ENCODE measurements at places on chromosomes 6 and 20.
A peak's percentile ranks its signal among the peaks of the same experiment; 100 is the strongest.

DNA sequence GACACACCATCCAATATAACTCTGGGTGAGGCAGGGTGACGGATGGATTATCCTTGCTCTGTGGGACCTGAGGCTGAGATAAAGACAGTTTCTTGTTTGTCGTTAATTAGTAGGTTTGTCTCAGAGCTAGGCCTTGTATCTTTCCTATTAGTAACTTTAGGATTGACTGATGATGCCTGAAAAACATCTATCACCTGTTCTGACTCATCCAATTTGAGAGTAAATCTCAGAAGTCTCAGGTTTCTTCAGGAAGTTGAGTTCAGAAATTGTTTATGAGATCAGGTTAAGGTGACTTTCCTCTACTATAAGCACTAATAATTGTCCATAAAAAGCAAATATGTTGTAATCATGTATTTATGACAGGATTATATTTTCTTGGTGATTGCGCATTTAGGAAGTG lies 129.5 kb upstream of the SUPT3H start:
- no peak for DNase-seq

- DNase-seq, result no peak
Observed at GRCh38 chr20:44518248-44518647, 3.6 kb downstream of the SERINC3 start.

DNA sequence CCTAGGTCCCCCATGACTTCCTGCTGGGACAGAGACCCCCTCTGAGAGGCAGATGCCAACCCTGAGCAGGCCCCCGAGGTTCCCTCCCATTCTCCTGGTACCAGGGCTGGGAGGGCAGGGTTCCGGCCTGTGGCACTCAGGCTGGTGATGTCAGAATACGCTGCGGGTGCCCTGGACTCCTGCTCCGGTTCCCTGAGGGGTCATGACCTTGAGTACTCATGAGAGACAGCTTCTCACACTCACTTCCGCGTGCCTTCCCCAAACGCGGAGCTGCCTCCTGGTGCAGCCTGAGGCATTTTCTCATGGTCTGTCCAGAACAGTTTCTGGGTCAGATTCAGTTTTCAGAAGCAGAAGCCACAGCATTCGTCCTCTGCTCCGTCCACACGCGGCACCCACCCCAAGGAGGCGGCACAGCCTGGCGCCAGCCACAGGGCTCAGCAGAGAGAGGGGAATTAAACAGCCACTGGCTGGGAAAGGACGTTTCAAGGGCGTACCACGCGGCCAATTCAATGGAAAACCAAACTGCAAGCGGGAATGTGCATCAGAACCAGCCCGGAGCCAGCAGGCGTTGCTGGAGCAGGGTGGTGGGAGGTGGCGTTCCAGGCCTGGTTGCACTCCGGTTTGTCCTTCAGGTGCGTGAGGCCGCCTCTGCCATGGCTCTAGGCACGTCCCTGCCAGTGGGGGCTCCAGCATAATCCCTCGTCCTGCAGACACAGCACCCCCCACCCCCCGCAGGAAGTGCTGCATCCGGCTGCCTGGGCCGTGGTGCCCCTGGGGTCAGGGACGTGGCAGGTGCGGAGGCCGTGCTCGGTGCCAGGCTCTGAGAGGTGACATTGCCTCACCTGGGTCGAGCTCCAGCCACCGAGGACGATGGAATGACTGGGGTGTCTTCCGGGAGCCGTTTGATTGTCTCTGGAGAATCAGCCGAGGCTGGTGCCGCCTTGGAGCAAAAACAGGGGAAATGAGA lies 58.3 kb upstream of the BHLHE23 start:
- DNase-seq, result no peak

GRCh38 chr20:61328911-61329558 lies 77.0 kb downstream of the CDH4 start:
- DNase-seq, result no peak

DNA sequence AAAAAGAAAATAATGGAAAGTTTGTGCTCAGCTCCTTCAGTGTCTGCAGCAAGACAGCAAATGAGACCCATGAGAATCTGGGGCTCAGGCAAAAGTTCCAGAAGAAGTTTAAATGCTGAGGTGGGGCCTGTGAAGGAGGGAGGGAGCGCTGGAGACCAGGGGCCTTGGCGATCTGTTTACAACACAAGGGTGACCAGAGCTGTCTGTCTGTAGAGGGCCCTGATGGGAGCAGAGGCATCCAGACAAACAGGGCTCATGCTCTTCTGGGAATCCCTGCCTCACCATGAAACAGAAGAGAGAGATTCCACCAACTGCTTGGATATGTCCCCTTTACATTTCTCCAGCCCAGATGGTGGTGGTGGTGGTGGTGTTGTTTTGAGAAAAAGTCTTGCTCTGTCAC lies 79.3 kb upstream of the SHLD1 start:
- no peak for DNase-seq

DNA sequence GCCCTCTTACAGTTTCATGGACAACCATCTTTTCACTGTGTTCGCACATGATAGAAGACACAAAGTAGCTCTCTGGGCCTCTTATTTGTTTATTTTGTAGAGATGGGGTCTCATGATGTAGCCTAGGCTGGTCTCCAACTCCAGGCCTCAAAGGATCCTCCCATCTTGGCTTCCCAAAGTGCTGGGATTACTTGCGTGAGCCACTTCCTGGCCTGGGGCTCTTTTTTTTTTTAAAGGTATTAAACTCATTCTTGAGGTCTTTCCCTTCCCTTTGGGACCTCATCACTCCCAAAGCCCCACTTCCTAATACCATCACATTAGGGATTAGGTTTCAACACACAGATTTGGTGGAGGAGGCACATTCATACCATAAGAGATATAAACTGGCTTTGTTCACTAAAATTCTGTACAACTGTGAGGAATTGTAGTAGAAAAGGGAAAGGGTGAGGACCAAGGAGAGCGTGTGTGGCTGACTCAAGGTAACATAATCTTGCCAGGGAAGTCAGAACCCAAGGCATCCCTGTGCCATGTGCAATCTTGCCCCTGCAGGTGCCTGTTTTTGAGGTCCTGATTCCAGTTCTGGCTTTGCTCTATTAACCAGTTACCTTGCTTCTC lies 45.5 kb downstream of the EIF2S2 start:
- DNase-seq, result no peak

DNA sequence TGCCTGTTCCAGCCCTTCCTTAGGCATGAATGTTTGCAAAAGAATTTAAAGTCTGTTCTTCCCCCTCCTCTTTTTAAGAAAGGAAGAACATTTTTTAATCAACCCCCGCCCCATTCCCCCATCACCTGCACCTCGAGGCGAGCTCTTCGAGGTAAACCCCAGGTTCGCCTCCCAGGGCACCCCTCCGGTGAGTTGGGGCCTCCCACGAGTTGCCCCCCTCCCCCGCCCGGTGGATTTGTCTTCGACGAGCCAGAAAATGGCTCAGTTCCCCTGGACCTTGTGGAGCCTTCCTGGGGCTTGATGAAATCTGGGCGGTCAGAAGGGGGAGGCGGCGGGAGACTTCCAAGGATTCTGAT lies 256 bp upstream of the OVOL2 start:
- DNase-seq, result no peak

- DNase-seq, result no peak
Observed at GRCh38 chr20:10741060-10741459, 67.3 kb upstream of the JAG1 start.

- no peak for DNase-seq
Observed at GRCh38 chr6:80872199-80872950, 765.9 kb downstream of the BCKDHB start.

- DNase-seq, result no peak
Observed at GRCh38 chr20:43901296-43901695, 13.4 kb upstream of the TOX2 start.

- no peak for DNase-seq
Observed at GRCh38 chr6:42010185-42010891, 40.0 kb upstream of the TAF8 start.

GRCh38 chr20:37345339-37346235 lies at the start of gene SRC:
TSS of gene SRC (plus strand) at chr20:37346140. CDS start at chr20:37384154, 38,014 bp downstream.
- peak; percentile 31 for DNase-seq

- DNase-seq, result no peak
Observed at GRCh38 chr20:50285376-50286173, 94.9 kb downstream of the CEBPB start.

GRCh38 chr6:33850869-33851541 lies 47.2 kb upstream of the MLN start:
- no peak for DNase-seq

DNA sequence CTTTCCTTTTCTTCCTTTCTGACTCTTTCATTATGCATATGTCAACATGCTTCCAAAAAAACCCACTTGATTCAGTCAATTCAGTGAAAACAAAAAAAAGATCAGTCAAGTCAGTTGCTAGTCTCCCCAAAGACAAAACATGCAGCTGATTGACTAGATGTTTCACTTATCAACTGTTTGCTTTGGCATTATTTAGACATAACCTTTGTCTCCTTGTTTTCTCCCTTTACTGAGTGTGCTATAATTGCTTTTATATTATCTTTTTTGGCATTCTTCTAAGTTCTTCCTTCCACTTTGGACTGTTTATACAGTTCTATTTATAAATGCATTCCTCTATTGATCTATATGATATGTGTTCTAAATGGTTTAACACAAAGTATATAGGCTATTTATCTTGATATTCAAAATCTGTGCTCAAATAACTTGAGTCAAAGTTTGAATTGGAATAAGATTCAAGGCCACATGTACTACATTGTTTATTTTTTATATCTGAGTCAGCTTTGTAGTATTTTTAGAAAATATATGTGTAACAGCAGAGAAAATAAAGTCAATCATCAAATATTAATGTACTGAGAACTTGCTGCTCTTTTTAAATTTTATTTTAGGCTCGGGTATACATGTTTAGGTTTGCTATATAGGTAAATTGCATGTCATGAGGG lies 260.5 kb downstream of the CENPW start:
- no peak for DNase-seq

DNA sequence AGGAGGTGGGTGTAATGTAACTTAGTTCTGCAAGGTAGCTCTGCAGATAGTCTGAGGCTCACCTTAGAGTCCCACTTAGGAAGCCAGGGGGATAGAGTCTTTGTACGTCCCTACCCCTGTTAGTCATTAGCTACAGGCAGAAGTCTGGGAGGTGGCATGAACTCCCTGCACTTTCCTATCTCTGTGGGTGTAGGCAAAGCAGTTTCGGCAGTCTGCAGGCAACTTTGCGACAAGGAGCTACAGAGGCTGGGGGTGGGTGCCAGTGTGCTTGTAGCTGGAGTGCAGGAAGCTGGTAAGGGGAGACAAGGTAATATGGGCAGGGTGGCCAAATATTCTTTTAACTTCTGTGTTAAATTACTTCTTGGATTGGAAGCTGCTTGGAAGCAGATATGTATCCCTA lies 45.7 kb downstream of the NKAIN2 start:
- DNase-seq, result no peak

DNA sequence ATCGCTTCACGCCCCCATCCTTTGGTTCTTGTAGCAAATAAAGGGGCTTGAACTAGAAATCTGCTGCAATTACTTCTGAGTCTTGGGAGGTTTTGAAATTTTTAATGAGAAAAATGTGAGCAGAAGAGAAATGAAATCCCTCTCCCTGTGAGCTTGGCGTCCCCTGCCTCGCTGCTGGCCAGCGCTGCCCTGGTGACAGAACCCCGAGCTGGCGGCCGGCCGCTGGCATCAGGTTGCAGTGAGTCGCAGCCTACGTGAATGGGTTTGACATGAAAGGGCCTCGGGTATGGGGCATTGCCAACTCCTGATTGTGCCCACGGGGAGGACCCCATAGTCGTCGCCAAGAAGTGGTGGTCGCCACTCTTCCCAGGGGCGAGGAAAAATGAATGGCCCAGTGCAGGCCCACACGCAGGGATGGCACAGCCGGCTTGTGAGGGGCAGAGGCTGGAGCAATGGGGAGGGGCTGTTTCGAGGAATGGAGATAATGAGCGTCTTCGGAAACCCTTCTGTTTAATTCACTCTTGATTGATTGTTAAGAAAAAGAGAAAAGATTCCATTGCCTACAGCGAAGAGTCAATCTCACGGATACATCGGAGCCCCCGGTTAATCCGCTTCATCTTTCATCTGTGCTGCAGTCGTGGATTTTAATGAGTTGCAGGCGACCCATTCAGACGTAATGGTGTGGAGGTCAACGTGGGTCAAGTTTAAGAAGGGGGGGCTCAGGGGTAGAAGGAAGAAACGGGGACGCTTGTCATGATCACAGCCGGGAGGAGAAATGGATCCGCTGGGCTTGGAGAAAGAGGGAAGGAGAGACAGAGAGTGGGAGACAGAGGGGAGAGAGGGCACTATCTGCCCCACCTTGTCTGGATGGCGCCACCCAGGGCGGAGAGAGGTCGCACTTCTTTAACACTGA lies 380.1 kb downstream of the THBS2 start:
- no peak for DNase-seq

DNA sequence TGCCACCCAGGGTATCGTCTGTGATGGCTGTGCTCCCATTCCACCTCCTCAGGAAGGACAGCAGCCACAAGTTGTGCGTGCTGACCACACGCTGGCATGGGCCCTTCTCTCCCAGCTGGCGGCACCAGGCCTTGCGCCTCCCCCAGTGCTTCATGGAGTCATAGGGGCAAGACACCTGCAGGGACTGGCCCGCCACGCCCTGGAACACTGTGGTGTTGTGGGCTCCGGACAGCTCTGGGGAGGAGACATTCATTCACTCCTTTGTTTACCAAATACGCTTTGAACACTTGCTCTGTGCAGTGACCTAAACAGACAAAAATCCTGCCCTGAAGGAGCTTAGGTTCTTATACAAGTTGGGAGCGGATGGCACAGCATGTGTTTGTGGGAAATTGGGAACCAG lies 1.5 kb downstream of the TREM2 start:
- no peak for DNase-seq

DNA sequence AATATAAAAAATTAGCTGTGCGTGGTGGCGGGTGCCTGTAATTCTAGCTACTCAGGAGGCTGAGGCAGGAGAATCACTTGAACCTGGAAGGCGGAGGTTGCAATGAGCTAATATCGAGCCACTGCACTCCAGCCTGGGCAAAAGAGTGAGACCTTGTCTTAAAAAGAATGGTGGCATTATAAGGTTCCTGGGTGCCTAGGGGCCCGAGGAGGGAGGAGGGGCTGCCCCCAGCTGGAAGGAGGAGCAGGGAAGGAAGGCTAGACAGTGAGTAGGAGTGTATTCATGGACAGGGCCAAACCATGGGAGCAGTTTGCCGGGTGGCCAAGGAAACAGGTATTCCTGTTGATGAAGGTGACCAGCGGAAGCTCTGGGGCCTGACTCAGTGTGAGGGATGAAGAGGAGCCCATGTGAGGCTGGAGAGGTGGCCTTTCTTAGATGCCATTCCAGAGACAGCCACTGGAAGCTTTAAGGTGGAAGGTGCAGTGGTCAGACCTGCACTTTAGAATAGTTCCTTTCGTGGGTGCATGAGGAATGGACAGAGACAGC lies 24.2 kb downstream of the MANBAL start:
- no peak for DNase-seq

GRCh38 chr20:51525241-51526105 lies 17.0 kb downstream of the NFATC2 start:
- peak; percentile 53 for DNase-seq

DNA sequence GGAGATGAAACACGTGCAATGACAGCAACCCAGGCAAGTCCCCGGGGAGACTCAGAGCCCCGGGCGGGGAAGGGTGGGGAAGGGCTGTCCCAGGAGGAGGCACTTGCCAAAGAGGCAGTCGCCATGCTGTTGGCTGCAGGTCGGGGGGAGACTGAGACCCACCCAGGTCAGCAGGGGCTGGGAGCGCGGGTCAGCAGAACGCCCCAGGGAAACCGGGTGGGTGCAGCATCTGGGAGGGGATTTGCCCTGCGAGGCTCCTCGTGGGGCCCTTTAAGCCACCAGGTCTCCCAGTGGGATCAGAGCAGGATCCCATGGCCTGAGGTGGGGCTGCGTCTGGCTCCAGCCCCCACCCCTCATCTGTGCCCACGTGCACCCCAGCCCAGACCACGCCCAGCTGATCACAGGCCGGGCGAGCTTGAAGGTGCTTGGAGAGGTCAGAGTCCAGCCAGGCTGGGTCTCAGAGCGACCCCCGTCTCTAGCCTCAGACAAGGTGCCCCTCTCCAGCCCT lies 65.5 kb downstream of the YTHDF1 start:
- no peak for DNase-seq

GRCh38 chr6:93494057-93494456 lies 74.7 kb upstream of the EPHA7 start:
- DNase-seq, result no peak
